T-cell (primary cell): ENCODE measurements at places on chromosomes 5 and 9.

- peak; percentile 38 for DNase-seq
Measured at GRCh38 chr5:119340597-119341218, 15.1 kb upstream of the TNFAIP8 start.

DNA sequence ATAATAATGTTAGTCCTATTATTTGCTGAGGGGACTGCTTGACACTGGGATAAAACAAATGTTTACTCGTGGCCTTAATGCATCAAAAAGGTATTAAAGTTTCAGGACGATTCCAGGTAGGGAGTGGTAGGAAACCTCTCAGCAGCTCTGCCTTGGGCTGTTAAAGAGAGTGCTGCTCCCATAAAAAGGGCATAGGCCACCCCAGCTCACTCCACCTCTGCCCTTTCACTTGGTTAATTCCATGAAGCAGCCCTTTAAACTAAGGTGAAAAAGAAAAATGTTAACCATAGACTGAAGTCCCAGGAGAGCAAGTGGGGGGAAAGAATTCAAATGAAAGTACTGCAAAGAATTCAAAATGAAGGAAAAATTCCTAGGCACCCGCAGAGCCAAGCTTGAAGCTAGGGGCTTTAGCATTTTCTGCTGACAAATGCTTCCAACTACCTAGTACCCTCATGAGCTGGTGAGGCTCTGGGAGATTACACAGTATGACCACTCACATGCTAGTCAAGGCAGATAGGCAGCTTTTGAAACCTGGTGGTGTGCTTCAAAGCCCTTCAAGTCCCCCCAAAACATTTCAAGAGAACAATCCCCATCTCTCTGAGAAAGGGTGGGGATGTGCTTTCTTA, 8.5 kb downstream of the KLF9 start:
- no peak for DNase-seq

DNA sequence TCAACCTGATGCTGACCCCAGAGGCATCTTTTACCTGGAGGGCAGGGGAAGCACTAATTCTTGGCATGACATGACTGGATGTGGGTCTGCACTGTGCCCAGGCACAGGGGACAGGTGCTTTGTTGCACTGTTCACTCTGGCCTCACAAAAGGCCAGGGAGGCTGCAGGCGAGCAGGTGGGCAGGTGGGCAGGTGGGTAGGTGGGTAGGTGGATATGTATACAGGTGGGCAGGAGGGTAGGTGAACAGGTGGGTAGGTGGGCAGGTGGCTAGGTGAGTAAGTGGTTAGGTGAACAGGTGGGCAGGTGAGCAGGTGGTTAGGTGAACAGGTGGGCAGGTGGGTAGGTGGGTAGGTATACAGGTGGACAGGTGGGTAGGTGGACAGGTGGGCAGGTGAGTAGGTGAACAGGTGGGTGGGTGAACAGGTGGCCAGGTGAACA, 1.5 kb downstream of the PAEP start:
- DNase-seq: no peak

DNA sequence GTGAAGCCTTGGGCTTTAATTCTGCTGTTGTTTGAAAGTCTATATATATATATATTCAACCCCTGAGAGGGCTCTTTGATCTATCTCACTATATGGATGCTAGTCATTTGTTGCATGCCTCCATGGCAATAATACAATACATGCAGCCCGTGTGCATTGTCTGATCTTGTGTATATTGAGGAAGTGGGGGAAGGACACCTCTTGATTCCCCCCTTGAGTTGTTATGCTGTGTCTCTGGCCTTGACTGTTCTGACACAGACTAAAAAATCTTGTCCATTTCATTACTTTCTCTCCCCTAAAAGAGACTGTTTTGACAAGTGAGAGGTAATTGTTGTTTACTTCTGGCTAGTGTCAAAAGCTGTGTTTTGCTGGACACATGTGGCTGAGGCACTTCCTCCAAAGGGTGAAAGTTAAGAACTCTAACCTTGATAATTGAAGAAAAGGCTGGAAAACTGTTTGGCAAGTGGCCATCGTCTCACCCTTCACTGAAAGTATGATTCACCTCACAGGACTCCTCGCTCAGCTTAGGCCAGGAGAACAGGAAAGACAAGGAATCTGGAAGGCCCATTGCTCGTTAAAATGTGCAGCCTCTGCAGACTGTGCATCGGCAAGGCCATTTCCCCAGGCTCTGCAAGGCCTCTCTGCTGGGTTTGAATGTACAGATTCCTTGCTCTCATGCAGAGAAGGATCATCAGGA, 304.0 kb downstream of the PRELID2 start:
- DNase-seq: no peak

DNA sequence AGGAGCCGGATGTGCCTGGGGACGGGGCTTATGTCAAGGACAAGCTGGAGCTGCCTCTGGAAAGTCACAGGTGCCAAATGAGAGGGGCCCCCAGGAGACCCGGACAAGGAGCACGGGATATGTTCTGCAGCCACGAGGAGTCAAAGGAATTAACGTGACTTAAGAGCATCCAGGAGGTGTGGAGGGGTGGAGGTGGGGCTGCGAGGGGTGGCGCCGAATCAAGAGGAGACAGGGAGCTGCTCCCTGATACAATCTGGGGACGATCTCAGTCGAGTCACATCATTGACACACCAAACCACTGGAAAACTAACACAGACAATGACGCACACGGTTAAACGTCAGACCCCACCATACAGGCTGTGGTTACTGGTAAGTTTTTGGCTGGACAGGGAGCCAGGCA, 10.4 kb downstream of the CCDC127 start:
- DNase-seq: no peak

GRCh38 chr5:98401656-98402055, 371.8 kb upstream of the RGMB start:
- no peak for DNase-seq

- DNase-seq: no peak
Measured at GRCh38 chr5:150628936-150629485, 11.4 kb upstream of the SYNPO start.
